ENCODE measurements at places on chromosomes 7 and 10. TPM values are rescaled to one million over a fixed set of nuclear protein-coding genes. Genes with fewer than 3 reads are reported as not detected.

ATRNL1 gene
- total RNA-seq = not detected

C7orf33 gene
- not detected for total RNA-seq

SLC26A3 gene
- not detected for total RNA-seq

H2BK1 gene
- not detected for total RNA-seq

CDK5 gene
- total RNA-seq = 16.9 TPM

ADCYAP1R1 gene
- total RNA-seq = not detected

SGMS1 gene
- 62.9 TPM for total RNA-seq

NEUROG3 gene
- not detected for total RNA-seq

SPDYE11 gene
- not detected for total RNA-seq

PHTF2 gene
- total RNA-seq = 12.2 TPM

PYROXD2 gene
- 2.1 TPM for total RNA-seq

HGF gene
- 0.69 TPM for total RNA-seq

AHR gene
- total RNA-seq = 86.9 TPM

BBIP1 gene
- 30.8 TPM for total RNA-seq

TRIL gene
- 0.64 TPM for total RNA-seq

ANXA8 gene
- not detected for total RNA-seq

TLX1 gene
- total RNA-seq = not detected

MLXIPL gene
- not detected for total RNA-seq

NSMCE4A gene
- total RNA-seq = 75.6 TPM

CUZD1 gene
- 1.5 TPM for total RNA-seq

HTR5A gene
- total RNA-seq = not detected

STEAP1 gene
- total RNA-seq = 27.2 TPM

CYP26C1 gene
- 0.30 TPM for total RNA-seq

ZNF716 gene
- total RNA-seq = not detected

POLR3A gene
- 17.5 TPM for total RNA-seq

NPC1L1 gene
- not detected for total RNA-seq

CLDN3 gene
- 1.2 TPM for total RNA-seq

ADAMTS14 gene
- not detected for total RNA-seq

FFAR4 gene
- total RNA-seq = not detected

SPDYE6 gene
- total RNA-seq = 0.07 TPM

BEND7 gene
- 8.8 TPM for total RNA-seq

VIPR2 gene
- not detected for total RNA-seq

ANLN gene
- total RNA-seq = 128 TPM

CXCL12 gene
- 19.4 TPM for total RNA-seq

FAM170B gene
- total RNA-seq = not detected

PHKG1 gene
- total RNA-seq = not detected

UCN3 gene
- total RNA-seq = not detected

OPN4 gene
- not detected for total RNA-seq

DMTF1 gene
- total RNA-seq = 19.1 TPM

RARRES2 gene
- total RNA-seq = not detected

GPNMB gene
- total RNA-seq = 1.3 TPM

ABCB4 gene
- total RNA-seq = 2.1 TPM

PLEKHS1 gene
- total RNA-seq = not detected

C10orf53 gene
- not detected for total RNA-seq

EXOSC1 gene
- total RNA-seq = 47.9 TPM

WDFY4 gene
- total RNA-seq = 3.5 TPM

SPOCK2 gene
- 1.2 TPM for total RNA-seq

SPACDR gene
- total RNA-seq = 3.4 TPM

TMEM196 gene
- not detected for total RNA-seq

FOXI2 gene
- not detected for total RNA-seq
